PC-9 (cell line): ENCODE measurements at places on chromosomes 11 and 22. TPM values are rescaled to one million over a fixed set of nuclear protein-coding genes. Genes with fewer than 3 reads are reported as not detected.

KCTD14 gene
- 12.0 and 21.3 TPM in 2 replicates for total RNA-seq

SLC7A4 gene
- total RNA-seq = not detected in 2 replicates

VPS37C gene
- total RNA-seq = 27.1 and 29.0 TPM in 2 replicates

- DNase-seq = no peak
These were observed 318.7 kb downstream of the BUD13 start for GRCh38 chr11:116454020-116454645.

GRCh38 chr11:57644748-57645688, 4.7 kb downstream of the YPEL4 start:
- DNase-seq = peak; percentile 83

- DNase-seq = no peak
These were observed 89.7 kb upstream of the CARD18 start for GRCh38 chr11:105229257-105229656.

- DNase-seq = peak; percentile 12
These were observed 708 bp downstream of the MAML2 start for GRCh38 chr11:96342014-96342960.

DNA sequence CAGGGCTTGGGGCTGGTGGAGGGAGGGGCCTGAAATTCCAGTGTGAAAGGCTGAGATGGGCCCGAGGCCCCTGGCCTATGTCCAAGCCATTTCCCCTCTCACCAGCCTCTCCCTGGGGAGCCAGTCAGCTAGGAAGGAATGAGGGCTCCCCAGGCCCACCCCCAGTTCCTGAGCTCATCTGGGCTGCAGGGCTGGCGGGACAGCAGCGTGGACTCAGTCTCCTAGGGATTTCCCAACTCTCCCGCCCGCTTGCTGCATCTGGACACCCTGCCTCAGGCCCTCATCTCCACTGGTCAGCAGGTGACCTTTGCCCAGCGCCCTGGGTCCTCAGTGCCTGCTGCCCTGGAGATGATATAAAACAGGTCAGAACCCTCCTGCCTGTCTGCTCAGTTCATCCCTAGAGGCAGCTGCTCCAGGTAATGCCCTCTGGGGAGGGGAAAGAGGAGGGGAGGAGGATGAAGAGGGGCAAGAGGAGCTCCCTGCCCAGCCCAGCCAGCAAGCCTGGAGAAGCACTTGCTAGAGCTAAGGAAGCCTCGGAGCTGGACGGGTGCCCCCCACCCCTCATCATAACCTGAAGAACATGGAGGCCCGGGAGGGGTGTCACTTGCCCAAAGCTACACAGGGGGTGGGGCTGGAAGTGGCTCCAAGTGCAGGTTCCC, at the start of gene APOC3:
Gene APOC3, plus strand, starts transcription at position 383 of the 659 bp plus-strand sequence. CDS start 676 bp downstream, outside the sequence.
- no peak for DNase-seq

DNA sequence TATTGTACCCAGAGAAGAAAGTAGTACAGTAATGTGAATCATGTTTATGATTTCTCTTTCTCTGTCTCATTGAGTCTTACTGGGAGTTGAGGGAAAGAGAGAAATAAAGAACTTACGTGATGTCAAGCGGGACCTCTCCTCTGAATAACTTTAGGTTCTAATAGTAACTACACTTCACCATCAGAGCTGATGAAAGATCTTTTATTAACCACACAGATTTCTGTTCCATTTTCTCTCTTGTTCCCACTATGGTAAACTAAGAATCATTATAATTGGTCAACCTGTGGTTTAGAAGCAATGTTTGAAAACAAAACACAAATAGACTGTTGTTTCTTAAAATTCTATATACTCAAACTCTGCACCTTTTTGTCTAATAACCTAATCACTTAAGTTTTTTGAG, 142.3 kb downstream of the ELP4 start:
- no peak for DNase-seq

DNA sequence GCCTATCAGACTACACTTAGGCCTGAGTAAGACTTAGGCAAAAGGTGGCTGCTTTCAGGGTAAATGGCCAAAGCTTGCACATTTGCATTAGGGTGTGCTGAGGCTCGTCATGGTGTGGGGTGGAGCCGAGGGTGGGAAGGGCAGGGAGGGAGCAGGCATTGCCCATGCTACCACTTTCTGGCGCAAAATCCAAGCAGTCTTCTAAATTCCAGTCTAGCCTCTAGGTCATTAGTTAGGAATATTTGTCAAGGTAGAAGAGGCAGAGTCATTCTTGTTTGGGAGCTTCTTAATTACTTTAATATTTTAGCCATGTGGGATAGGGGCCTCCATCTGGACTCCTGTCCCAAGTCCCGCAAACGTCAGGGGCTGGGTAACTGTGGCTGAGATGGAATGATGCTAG, 28.6 kb downstream of the SCUBE1 start:
- DNase-seq = no peak

DNA sequence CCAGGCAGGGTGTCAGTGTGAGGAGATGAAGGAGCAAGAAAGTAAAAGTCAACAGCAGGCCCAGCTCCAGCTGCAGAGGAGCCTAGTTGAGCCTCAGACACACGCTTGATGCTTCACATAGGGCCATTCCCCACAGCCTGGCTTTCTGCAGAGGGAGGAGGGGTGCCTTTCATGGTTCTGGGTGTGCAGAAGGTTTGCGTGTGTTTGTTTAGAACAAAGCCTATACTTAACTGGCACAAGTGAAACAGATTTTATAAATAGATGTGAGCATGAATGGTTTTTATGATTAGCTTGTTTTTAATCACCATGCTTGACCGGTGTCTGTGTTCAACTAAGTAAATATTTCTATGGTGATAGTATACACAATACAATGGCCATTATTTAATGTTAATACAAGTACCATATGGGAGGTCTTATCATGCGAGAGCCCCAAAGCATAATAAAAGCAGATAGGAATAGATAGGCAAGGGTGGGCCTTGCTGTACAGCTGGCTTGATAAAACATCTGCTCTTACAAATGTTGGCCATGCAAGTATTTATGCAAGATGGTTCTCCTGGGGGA, 290.2 kb downstream of the ETS1 start:
- no peak for DNase-seq
